ENCODE measurements at places on chromosomes 1 and 21.

DNA sequence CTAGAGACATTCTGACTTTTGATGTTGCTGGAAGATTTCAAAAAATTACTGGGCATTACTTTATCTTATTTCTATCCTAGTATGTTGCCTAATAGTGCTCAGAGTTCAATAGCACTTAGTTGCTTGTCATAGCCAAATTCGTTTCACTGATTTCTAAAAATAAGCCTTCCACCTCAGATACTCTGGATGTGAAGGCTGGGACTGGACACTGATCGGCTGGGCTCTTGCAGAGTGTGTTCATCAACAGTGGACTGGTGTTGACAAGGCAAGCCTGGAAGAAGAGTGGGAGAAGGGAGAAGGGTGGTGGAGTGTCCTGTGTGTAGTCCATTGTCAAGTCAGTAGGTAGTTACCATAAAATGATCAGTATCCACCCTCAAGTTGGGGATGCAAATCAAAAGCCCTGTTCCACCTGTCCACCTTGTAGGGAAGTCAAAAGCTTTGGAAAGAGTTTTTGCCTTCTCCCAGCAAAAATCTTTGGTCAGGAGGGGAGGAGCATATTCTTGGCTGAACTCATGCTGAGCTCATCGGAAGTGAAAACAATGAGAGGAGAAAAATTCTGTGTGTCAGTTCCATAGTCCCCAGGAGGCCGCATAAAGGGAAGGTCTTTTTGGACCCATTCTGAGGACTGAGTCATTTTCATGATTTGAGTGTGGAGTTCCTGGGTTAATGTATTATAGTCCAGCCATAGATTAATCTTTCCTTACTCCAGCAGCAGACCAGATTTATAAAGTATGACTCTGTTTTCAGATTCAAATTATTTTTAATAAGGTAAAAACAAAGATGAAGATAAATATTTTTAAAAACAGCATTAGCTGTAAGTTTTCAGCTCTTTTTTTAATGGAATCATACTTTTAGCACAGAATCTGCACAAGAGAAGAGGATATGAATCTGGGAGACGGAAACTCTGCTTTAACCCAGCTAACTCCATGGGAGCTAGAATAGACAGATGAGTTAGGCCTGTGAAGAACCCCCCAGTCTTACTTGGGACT lies 99.5 kb upstream of the BMP8A start:
- DNase-seq, result no peak

- DNase-seq, result no peak
Measured at GRCh38 chr21:17775431-17776126, 43.6 kb downstream of the C21orf91 start.

GRCh38 chr1:205062319-205062718 lies 19.3 kb downstream of the CNTN2 start:
- DNase-seq, result no peak

DNA sequence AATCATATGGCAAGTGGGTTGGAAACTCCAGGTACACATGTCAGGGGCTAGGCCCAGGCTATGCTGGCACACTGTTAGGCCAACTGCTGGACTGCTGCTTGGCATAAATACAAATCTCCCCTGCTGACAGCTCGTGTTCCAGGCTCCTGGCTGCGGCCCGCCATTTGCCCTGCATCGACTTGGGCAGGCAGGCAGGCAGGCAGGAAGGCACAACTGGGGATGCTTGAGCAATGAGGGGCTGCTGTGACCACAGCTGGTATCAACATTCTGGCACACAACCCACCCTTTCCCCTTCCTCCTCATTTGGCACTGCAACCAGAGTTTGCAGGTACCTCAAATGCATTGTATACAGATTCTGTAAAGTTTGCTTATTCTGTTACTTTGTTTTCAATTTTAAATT lies 53.2 kb downstream of the SAMSN1 start:
- no peak for DNase-seq
